NCI-H510A (cell line): ENCODE measurements at places on chromosomes 5 and 9.

DNA sequence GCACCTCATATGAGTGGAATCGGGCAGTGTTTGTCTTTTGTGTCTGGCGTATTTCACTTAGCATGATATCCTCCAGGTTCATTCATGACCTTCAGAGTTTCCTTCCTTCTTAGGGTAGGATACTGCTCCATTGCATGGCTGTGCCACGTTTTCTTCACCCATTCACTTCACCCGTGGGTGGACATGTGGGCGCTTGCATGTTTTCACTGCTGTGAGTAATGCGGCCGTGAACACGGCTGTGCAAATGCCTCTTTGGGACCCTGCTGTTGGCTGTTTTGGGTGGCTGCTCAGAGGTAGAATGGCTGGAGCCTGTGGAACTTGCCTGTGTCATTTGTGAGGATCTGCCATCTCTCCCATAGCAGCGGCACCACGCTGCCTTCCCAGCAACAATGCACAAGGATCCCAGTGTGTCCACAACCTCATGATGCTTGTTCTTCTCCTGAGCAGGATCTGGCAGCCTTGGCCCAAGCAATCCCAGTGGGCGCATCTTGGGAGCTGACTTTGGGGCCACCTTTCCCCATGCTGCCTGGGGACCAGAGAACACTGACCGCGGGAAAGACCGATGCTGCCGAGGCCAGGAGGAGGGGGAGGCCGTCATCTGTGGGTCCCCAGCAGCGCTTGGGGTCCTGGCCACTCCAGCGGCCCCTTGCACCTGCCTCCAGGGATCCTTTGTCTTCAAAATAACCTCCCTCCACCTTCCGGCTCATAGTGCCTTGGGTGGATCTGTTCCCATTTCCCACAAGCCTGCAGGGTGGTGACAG is 2.3 kb upstream of the SCGB3A1 start:
- no peak for DNase-seq

DNA sequence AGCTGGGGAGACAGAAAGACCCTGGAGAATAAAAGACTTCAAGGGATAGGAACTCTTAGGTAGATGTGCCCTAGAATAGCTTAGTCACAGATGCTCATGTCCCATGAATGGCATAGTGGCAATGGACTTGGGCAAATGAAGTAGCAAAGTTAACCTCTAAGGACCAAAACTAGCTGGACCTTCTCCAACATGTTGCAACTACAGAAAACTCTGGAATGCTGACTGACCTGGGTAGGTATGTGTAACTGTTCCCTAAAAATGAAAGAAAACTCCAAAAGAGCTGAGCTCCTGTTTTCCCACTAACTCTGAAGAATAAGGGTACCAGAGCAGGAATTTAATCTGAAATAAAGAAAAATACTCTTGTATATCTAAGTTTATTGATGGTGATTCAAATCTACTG is 12.5 kb upstream of the LPAR1 start:
- no peak for DNase-seq

DNA sequence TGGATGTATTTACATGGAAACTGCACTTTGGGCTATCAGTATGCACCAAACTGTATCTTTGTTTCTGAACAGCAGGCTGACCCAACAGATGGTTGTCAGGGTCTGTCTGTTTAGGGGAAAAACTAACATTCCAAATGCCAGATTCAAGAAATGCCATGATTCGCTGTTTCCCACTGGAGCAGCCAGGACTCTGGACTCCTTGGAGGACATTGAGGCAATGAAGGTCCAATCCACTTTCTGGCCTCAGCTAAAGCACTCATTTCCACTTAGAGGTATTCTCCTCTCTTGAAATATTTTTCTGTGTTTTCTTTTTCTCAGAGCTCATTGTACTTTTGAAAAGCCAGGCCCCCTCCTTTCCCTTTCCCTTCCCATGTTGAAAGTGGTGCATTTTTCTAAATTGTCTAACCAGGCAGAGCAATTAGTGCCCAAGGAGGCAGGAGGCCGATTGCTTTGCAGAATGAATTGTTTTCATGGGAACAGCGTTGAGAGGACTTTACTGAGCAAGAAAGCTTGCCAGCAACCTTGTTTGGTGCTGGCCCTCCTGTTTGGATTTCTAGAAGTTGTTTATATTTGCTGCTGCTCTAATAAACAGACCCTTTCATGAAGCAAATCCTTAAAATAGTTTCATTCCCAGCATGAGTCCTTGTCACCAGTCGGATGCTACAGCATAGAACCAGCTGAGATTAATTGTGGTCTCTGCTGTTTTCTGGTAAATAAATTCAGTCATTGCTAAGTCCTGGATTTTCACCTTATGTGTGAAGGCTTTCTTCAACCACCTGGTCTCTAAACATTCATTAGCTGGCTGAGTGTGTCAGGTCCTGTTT is 132.8 kb upstream of the TAF11L2 start:
- DNase-seq: no peak

DNA sequence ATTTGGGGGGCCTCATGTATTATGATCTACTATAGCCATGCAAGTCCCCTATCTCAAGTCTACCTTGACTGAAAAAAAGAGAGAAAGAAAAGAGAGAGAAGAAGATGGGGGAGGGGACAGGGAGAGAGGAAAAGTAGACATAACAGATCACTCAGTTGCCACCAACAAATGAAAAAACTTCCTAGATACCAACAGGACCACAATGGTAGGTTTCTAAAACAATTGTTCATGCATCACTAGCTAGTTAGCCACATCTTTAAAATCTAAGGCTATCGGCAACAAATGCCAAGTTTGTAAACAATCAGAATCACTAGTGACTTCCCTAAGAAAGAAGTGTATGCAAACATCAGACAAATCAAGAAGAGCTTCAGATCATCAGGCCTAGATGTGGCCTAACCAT is 328.2 kb downstream of the BNC2 start:
- DNase-seq: no peak

DNA sequence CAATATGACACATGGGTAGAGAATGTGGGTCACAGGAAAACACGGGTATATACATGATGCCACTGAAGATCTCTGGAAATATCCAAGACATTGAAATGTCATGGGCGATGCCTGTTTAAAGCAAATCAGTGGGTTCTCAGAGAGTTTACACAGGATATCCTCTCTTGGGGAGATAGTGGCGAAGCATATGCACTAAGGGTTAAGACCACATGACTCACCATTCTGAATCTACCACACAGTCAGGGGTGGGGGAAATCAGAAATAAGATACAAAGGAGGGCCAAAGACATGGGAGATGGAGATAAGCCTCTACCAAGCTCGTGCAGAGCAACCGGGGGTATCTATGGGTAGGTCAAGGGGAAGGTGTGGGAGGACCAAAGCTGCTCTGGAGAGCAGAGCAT is 58.8 kb downstream of the SH3PXD2B start:
- no peak for DNase-seq

DNA sequence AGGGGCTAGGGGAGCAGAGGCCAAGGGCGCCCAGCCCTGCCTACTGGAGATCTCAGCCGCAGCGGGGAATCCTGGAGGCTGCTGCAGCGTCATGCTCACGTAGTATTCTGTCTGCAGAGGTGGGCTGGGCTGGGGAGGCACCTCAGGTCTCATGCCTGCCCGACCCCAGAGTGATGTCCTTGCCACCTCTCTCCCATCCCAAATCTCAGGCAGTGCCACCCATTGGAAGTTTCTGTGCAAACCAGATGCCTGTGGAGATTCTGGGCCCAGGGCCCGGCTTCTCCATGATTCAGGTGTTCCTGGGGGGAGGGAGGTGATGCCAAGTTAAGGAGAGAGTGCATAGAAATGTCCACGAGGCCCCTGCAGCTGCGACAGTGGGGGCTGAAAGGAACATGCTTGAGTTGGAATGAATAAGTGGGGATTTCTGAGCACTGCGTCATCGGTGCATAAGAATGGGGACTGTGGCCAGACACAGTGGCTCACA is 72.0 kb downstream of the ANKRD33B start:
- DNase-seq: no peak

GRCh38 chr5:3299441-3299840 is 296.2 kb upstream of the IRX1 start:
- DNase-seq: no peak
